C1 segment of cervical spinal cord (tissue), 14 donors: ENCODE measurements at places on chromosomes 7 and 10.

DNA sequence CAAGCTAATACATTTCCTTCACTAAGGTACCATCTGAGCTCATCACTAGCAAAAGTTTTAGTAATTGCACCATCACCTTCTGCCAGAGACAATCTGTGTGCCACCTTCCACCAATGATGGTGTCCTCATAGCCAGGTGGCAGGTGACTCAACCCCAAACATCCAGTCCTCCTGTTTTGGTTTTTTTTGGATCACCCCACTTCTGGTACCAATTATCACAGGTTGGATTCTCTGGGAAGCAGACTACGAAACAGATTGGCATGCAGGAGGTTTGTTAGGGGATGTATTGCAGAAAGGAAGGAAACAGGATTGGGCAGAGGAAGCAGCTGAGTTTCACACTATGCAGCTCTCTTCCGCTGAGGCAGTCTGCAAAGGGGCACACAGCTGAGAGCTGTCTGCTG lies 4.5 kb upstream of the TACC2 start:
- DNase-seq: no peak

DNA sequence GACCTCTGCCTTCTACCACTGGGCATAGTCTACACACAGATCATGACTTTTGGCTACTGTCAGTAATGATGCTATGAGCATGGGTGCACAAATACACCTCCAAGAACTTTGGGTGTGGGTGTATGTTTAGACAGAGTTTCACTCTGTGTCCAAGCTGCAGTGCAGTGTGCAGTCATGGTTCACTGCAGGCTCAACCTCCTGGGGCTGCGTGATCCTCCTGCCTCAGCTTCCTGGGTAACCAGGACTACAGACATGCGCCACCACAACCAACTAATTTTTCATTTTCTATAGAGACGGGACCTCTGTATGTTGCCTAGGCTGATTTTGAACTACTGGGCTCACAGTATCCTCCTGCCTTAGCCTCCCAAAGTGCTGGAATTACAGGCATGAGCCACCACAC lies 194.4 kb downstream of the NSUN6 start:
- DNase-seq: no peak

DNA sequence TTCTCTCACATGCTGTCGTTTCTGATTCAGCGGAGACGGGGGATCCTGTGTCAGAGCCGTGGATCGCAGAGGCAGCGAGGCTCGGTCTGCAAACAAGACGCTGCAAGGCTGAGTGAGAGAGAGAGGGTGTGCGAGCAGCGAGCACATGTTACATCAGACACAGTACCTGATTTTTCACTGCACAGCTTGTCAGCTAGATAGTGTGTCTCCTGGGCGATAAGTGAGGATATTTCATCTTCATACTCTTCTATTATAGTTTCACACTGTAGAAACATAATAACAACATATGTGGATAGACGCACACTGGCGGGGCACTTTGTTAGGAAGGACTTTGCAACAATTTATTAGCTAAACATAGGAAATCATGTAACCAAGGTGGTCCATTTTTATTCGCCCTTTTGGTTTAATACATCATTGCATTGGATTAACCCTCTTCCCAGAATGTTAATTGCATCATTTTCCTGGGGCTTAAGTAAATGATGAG lies 39.5 kb downstream of the CNPY1 start:
- DNase-seq: no peak

- no peak for DNase-seq
Observed at GRCh38 chr10:9596368-9596920, 1421.2 kb upstream of the CELF2 start.

DNA sequence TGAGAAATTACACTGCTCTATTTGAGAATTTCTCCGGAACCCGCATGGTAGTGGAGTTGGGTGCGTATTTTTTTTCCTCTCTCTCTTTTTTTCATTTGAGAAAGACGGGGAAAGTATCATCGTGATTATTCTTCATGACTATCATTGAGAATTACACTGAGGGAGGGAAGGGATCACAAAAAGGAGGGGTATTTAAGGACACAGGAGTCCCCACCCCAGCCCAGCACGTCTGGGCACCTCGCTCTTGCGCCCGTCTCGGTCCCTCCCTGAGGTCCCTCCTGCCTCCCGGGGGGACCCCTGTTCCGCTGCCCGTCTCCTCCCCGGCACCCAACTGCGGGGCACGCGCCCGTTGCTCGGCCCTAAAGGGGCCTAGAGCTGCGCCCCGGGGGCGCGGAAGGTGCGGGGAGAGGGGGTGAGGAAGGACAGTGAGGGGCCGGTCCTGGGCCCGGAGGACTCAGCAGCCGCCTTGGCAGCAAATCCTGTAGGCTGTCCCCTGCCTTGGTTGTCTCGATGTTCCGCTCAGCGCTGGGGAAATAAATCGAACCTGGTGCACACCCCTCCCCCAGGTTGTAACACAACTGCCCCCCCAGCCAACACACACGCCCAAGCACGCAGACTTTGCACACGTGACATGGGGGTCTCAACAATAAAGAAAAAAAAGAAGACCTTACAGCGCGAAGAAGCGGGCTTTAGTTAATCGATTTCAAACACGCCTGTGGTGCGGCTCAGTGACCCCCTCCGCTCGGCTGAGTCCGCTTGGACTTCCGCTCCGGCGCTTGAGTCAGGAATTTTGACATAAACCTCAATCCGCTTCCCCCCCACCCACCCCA lies 18.6 kb upstream of the GATA3 start:
- DNase-seq: no peak
